ENCODE measurements at places on chromosomes 11 and 22.

DNA sequence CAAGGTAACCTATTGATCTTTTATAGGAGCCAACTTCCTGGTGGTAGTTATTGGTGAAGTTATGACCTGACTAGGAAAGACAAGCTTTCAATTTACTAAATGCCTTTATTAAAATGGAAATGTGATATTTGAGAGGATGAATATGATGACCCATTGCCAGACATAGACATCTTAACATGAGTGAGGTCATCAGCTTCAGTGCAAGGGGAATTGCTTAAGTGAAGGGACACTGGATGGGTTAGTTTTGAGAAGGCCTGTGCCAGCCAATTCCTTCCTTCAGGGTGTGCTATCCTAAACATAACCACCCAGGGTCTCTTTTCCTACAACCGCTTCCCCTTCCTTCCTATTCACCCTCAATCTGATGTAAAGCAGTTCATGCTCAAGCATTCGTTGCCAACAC is 21.5 kb downstream of the NAV2 start:
- H3K27me3 ChIP-seq = peaks cover 7% of the 10 kb centered on the region
- DNase-seq = no peak
- H3K27ac ChIP-seq = no peak overlapping the region
- no peaks in the 10 kb centered on the region for H3K36me3 ChIP-seq
- H3K4me3 ChIP-seq = no peak overlapping the region

DNA sequence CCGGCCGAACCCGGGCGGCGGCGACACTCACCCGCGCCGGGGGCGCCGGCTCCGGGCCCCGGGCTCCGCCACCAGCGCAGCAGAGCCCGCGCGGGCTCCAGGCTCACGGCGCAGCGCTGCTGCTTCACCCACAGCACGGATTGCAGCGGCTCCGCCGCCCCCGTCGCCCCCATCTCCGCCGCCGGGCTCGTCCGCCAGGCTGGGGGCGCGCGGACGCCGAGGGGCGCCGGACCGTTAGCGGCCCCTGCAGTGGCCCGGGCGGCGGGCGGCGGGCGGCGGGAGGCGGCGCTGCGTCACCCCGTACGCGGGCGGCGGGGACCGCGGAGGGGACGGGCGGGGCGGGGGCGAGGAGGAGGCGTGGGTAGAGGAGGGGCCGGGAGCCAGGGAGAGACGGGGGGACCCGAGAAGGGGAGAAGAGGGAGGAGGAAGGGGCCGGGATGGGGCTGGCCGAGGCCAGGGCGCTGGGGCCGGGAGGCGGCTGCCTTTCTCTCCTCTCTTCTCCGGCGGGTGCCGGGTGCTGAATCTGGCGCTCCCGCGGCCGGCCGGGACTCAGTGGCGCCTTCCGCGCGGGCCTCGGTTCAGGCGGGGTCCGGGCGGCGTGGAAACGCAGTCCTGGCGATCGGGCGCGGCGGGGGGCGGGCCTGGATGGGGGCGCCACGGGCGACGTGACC is at the start of gene CERK:
Gene CERK (minus strand): TSS at position 277 of the 671 bp plus-strand sequence. CDS start 104 bp downstream, at position 173.
- H3K27ac ChIP-seq = peak within 1 kb of the TSS; percentile 6
- peak within 1 kb of the TSS; percentile 89 for H3K4me3 ChIP-seq
- H3K36me3 ChIP-seq = no peaks in the 10 kb centered on the region
- H3K4me1 ChIP-seq = peaks cover 21% of the 10 kb centered on the region
- DNase-seq = no peak
- H3K27me3 ChIP-seq = no peaks in the 10 kb centered on the region

- DNase-seq = no peak
- H3K27ac ChIP-seq = no peak overlapping the region
- no peaks in the 10 kb centered on the region for H3K27me3 ChIP-seq
- no peak overlapping the region for H3K4me3 ChIP-seq
- H3K36me3 ChIP-seq = no peaks in the 10 kb centered on the region
- H3K4me1 ChIP-seq = no peaks in the 10 kb centered on the region
Measured at GRCh38 chr11:131683131-131683530, 312.7 kb downstream of the NTM start.

DNA sequence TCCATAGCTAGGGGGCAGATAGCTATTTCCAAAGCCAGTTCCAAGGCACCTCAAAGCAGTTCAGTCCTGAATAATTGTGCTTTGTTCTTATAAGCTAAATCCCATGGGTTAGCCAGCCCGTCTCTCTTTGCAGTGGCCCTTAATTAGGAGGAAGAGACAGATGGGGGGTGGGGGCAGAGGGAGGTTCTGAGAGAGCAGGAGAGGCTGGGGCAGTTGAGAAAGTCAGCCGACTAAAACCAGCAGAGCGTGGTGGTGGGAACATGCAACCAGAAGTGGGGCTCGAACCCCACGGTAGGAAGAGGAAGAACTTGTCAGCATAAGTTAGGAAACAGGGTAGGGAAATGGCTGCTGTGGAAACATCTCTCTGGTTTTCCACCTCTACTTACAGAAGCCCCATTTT is 10.9 kb upstream of the SCN4B start:
- H3K27ac ChIP-seq = no peak overlapping the region
- H3K36me3 ChIP-seq = no peaks in the 10 kb centered on the region
- DNase-seq = no peak
- no peak overlapping the region for H3K4me3 ChIP-seq
- H3K27me3 ChIP-seq = peaks cover 27% of the 10 kb centered on the region

DNA sequence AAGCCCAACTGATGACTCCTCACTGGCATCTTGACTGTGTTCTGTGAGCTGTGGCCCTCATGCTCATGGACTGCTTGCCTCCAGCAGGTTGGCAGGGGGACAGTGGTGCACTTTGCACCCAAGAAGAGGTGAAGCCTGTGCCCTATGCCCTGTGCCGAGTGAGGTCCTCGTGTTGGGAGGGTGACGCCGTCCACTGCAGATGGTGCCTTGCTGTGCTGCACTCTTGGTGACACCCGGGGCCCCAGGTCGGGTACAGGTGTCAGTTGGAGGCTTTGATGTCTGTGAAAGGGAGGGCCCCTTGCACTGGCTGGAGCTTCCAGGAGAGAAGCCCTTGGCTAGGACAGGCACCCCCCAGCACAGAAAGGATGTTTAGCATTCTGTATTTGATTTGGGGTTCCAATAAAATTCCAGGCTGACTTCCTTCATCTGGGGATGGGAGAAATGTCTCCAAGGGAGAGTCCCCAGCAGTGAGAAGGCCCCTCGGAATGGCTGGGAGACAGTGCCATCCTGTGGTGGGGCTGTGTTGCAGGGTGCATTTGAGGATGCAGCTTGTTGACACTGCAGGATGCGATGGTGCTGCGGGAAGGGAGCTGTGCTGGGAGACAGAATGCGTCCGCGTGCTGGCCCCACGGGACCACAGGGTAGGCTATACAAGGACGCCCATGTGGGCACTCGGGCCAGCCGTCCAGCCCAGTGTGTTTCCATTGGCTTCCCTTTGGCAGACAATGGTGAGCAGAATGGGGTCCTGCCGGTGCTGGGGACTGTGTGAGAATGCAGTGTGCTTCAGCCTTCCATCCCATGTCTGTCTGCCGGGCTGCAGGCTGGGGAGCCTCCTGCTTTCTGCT is 2.5 kb upstream of the ZDHHC8 start:
- H3K36me3 ChIP-seq = peaks cover 5% of the 10 kb centered on the region
- H3K4me1 ChIP-seq = peaks cover 7% of the 10 kb centered on the region
- H3K4me3 ChIP-seq = no peak overlapping the region
- H3K27me3 ChIP-seq = no peaks in the 10 kb centered on the region

GRCh38 chr11:117663414-117663813 is 133.6 kb downstream of the DSCAML1 start:
- no peak for DNase-seq
- peaks cover 14% of the 10 kb centered on the region for H3K27me3 ChIP-seq
- H3K4me3 ChIP-seq = no peak overlapping the region
- H3K36me3 ChIP-seq = no peaks in the 10 kb centered on the region
- H3K4me1 ChIP-seq = no peaks in the 10 kb centered on the region
- no peak overlapping the region for H3K27ac ChIP-seq

DNA sequence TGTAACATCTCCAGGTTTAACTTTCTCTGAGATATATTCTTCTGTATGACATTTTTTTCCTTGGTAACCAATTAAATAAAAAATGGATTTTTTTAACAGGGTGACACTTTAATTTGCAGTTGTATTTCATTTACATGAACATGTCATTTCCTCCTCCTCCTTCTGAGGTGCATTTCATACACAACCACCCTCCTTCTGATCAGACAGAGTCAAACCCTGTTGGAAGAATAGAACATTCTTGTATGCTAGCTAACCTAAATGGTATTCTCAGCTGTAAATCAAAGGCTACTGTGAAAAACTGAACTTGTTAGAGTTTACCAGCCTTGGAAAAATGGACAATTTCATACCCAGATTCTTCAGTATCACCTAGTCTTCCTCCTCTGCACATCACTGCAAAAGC is 52.7 kb upstream of the CHRM4 start:
- H3K27ac ChIP-seq = no peak overlapping the region
- H3K27me3 ChIP-seq = no peaks in the 10 kb centered on the region
- no peak overlapping the region for H3K4me3 ChIP-seq

GRCh38 chr11:93537049-93537448 is 6.1 kb downstream of the SMCO4 start:
- no peak for DNase-seq
- no peak overlapping the region for H3K27ac ChIP-seq
- H3K4me1 ChIP-seq = peaks cover 8% of the 10 kb centered on the region
- no peaks in the 10 kb centered on the region for H3K27me3 ChIP-seq

- no peak for DNase-seq
- peak overlapping the region; percentile 43 for H3K27ac ChIP-seq
- H3K4me3 ChIP-seq = peak overlapping the region; percentile 42
- H3K27me3 ChIP-seq = peaks cover 6% of the 10 kb centered on the region
- H3K36me3 ChIP-seq = no peaks in the 10 kb centered on the region
- H3K4me1 ChIP-seq = peaks cover 12% of the 10 kb centered on the region
Measured at GRCh38 chr11:131186629-131187101, 183.8 kb upstream of the NTM start.

Measured in memory B cell (primary cell).